Skin of body (tissue), 3 donors: ENCODE measurements at places on chromosomes 2 and 18.

- no peak for DNase-seq
These were observed 60.0 kb upstream of the LRP1B start for GRCh38 chr2:142190805-142191204.

GRCh38 chr18:56651771-56652092 lies 573 bp downstream of the WDR7 start:
- DNase-seq: no peak

DNA sequence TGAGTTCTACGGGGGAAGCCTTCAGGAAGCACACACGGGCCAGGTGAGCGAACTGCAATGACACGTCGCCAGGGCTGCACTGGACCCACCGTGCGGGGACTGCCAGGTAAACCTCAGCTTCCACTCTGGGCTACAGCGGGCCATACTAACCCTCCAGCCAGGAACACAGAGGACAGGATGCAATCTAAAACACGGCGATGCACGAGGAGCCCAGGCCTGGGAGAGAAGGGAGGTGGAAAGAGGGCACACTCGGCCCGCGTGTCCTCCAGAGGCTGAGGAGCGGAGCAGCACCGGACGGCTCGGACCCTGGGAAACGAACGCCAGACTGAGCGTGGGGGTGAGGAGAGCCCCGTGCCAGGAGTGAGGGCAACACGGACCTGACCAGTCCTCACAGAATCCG lies 69.3 kb downstream of the HDAC4 start:
- DNase-seq: no peak

- DNase-seq: no peak
These were observed 97.0 kb upstream of the EPAS1 start for GRCh38 chr2:46200100-46200690.

DNA sequence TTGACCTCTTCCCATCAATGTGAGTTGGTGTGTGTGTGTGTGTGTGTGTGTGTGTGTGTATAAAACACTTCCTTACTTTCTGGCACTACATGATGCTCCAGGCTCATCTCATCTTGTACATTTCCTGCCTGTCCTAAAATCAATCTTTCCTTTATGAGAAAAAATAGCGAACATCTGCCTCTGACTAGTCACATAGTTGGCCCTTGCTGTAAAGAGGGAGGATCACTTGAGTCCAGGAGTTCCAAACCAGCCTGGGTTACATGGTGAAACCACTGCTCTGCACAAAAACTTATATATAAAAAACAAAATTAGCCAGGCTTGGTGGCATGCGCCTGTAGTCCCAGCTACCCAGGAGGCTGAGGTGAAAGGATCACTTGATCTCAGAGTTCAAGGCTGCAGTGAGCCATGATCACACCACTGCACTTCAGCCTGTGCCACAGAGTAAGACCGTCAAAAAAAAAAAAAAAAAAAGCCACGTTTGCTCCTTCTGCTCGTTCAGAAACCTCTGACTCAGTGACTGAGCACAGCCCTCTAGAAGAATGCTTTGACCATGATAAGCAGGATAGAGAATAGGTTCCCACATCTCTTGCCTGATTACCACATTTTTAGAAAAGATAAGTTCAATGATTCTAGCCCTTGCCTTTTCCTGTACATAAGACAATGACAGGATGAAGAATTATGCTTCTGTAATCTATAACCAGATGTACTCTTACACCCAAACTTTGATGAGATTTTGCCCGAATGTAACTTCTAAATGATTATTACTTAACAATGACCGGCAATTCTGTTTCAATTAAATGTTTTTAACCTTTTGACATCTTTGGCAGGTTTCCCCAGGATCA lies 45.2 kb upstream of the ST3GAL5 start:
- no peak for DNase-seq
